ENCODE measurements at places on chromosomes 1 and 21. TPM values are rescaled to one million over a fixed set of nuclear protein-coding genes. Genes with fewer than 3 reads are reported as not detected.

DNA sequence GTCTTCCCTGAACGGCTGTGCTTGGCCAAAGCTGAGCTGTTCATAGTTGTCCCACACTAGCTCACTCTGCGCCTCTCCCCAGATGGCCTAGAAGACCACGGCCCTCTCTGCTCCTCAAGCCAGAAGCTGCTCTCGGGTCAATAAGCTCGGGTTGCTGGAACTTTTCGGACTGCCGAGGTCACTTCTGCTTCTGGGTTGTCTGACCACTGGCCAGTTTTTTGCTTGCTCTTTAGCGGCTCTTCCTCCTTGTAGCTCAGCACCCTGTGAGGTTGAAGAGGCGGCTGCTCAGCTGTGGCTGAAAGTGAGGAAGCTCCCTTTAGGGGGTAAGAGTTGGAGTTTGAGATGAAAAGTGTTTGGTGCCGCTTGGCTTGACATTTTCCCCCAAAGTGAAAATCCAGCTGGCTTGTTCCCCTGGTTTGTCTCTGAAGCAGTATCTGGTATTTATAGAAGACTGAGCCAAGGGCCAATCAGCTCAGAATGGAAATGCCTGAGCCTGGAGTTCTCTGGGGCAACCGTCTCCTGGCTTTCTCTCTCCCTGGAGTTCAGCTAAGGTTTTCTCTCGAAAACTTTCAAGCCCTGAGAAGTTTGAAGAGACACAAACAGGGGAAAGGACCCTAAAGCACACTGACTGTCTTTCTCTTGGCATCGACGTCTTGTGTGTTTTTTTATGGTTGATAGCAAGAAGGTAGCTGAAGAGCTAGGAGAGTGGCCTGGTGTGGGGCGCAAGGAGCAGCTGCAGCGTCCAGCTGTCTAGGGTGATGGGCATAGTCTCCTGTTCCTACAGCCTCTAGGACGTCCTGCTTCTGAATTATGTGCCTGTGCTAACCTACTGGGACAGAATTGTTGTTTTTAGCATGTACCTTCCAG, 72.0 kb downstream of the SYT6 start:
- no peak for DNase-seq

- peak; percentile 71 for DNase-seq
These were observed 18.8 kb downstream of the KIF26B start for GRCh38 chr1:245173446-245174211.

DNA sequence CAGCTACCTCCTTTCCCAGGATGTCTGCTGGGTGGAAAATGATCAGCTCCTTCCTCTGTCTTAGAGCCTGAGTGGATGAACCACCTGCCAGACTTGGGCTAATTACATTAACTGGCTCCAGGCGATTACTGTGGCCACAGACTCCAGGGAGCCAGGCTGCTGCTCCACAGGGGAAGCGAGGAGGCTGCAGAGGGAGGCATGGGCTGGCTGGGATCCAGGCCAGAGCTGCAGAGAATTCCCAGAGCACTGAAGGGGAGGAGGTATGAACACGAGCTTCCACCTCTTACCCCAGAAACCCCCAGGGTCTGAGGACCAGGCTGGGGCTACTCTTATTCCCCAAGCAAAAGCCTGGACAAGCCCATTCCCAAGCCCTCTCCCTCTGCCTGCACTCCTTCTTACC, 136.0 kb upstream of the KLHDC7A start:
- DNase-seq, result no peak

GRCh38 chr1:161085165-161085564, 4.2 kb downstream of the NECTIN4 start:
- no peak for DNase-seq

DNA sequence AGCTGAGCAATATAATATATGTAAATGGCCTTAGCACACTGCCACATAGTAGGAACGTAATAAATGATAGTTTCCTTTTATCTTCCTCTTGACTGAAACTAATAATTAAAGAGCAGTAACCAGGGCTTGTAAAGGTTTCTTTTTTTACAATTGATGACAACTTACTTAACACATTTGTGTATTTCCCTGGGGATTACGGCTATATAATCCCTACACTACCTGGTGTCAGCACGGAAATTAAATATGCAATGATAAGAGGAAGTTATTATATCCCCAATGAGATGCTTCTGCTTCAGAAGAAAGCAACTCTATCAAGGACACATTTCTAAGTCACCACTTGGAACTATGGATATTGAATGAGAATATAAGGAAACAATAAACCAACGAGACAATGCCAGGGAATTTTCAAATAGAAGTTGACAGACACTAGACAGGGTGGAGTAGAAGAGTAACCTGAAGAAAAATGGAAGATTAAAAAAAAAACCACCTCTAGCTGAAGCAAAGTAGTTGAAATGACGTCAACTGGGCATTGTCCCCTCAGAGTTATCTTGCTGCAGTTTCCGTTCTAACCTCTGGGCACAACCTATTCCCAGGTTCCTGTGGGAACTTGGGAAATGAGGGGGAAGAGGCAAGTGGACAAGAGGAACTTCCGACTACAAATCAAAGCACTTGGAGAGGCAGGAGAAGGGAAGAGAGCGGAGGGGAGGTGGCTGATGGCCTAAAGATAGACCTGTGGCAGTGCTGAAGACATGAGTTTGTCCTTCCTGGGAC, 66.5 kb downstream of the PLPP3 start:
- DNase-seq, result no peak

GRCh38 chr1:98086796-98087441, 166.1 kb upstream of the DPYD start:
- DNase-seq, result no peak

GRCh38 chr1:156865258-156865657, 4.6 kb downstream of the NTRK1 start:
- DNase-seq, result no peak

DNA sequence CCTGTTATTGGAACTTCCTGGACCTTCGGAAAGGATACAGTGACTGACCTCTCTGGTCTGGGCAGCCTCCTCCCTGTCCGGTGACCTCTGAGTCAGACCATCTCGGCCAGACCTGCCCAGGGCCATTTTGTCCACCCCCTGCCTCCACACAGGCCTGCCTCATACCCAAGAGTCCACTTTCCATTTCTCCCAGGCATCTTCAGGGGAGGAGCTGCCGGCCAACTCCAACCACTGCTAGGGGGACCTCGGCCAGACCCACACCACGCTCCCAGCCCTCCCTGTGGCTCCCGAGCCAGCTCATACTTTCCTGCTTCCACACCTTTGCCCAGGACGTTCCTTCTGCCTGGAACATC, 29.5 kb upstream of the RUNX3 start:
- no peak for DNase-seq

The SLC30A2 gene
- 0.16 TPM for total RNA-seq

The DNALI1 gene
- total RNA-seq, result 7.9 TPM
